MCF 10A (cell line): ENCODE measurements at places on chromosomes 6 and 20.

DNA sequence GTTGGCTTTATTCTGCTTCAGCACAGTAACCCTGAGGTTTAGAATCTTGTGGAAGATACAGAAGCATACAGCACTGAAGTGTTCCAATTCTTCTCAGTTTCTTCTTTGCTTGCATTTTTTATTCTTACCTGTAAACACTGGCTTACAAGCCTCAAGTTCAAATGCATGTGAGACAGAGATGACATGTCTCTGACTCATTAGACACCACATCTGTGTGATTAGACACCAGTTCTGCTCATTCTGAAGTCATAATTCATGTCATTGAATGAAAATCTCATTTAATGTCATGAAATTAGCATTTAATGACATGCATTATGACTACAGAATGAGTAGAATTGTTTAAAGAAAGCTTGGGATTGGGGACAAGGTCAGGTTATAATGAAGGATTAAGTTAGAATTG is 5.8 kb downstream of the GZF1 start:
- DNase-seq = no peak

GRCh38 chr6:7314414-7314813 is 1.4 kb upstream of the SSR1 start:
- DNase-seq = no peak

DNA sequence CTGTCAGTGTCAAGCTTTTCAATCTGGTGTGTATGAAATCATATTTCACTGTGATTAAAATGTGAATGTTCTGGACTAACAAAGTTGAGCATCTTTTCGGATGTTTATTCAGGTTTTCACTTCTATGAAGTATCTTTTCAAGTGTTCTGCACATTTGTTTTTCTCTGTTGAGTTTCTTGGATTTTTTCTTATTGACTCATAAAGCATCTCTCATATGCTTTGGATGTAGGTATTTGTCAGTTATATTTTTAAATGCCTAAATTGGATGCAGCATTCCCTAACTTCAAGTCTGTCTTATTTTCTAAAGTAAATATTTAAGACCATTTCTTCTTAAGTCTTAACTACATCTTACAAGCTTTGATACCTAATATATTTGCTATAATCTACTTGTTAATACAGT is 398.0 kb downstream of the PLCB1 start:
- DNase-seq = no peak

DNA sequence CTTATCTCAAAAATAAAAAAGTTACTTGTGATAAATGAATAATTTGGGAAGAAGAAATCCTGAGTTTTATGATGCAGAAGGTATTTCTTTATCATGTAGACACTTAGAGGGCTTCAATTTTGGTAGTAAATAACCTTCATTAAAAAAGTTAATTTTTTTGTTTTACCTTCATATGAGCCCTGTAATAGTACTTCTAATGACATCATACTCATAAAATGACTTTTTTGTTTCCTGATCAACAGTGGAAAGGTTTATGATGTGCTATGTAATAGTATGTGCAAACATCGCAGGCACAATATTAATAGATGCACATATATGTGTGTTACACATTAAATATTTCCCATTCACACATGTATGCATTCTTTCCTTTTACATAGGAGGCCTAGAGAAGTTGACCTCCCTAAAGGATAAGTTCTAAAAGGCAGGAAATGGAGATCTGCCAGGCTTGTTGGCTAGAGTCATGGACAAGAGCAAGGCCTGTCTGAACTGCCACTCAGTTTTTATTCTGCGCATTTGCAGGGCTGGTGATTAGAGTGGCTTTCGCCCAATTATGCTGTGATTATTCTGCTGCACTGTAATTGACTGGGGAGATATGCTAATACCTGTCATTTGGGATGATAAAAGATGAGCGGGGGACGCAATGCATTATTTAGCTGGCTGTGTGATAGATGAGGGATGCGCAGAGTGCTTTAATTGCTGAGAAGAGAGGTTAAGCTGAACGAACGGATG is 272.6 kb downstream of the TMEM242 start:
- DNase-seq = no peak
